ENCODE measurements at places on chromosomes 13 and 19.

GRCh38 chr19:13877303-13877702 lies 369 bp downstream of the NANOS3 start:
- no peak for DNase-seq

GRCh38 chr19:41111750-41112295 lies 2.4 kb upstream of the CYP2F1 start:
- no peak for DNase-seq

- no peak for DNase-seq
Observed at GRCh38 chr19:21317821-21318220, 11.4 kb downstream of the ZNF708 start.

GRCh38 chr19:5179256-5179655 lies 161.4 kb downstream of the PTPRS start:
- no peak for DNase-seq

DNA sequence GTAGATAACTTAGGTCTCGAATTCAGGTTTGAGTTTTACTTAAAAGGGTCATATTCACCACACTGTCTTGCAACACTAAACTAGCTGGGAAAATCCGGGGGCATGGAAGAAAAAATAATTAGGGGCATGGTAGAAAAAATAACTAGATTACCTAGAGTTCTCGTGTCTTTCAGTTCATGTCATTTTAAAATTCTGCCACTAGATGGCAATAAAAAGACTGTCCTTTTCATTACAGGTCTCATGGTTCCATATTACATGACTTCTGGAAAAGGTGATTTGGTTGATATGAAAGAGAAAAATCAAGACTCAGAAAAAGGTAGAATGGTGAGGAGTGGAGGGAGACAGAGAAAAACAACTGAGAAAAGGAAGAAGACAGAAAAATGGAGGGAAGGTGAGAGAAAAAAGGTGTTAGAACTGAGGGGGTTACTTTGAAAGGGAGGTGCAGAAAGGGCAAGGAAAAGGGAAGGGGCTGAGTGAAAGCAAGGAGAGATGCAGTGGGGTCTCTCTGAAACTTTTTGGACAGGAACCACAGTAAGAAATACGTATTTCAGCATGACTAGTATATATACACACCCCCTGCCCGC lies 299.0 kb downstream of the KLF12 start:
- peak; percentile 54 for DNase-seq

DNA sequence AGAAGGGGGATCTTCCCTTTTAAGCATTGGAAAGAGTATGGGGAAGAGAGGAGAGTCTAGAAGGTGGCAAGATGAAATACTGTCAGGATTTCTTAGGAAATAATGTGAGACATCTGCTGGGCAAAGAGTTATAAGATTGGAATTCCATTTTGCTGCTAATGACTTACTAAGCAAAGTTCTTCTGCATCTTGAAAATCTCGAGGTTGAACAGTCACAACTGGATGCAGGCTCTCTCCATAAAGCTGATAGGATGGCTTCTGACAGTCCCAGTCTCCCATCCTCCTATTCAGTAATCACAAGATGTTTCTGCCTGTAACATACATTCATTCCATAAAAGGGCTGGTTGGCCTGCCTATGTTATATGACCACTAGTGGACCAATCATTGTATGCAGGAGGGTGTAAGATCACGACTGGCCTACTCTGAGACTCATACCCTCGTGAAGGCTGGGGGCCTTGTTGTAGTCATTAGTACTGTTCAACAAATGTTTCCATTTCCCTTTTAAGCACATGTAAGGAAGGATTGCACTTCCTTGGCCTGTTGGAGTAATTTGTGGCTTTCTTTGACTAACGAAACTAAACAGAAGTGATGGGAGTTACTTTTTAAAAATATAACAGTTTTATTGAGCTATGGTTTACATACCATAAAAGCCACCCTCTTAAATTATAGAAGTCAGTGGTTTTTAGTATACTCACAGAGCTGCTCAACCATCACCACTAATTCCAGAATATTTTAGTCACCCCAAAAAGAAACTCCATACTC lies 45.0 kb upstream of the TDRD3 start:
- no peak for DNase-seq

- peak; percentile 45 for DNase-seq
Observed at GRCh38 chr13:111046590-111047141, 68.4 kb upstream of the ARHGEF7 start.

- no peak for DNase-seq
Observed at GRCh38 chr19:15438124-15438496, 11.6 kb downstream of the WIZ start.

- DNase-seq, result no peak
Observed at GRCh38 chr19:373391-374182, 29.0 kb upstream of the MIER2 start.

DNA sequence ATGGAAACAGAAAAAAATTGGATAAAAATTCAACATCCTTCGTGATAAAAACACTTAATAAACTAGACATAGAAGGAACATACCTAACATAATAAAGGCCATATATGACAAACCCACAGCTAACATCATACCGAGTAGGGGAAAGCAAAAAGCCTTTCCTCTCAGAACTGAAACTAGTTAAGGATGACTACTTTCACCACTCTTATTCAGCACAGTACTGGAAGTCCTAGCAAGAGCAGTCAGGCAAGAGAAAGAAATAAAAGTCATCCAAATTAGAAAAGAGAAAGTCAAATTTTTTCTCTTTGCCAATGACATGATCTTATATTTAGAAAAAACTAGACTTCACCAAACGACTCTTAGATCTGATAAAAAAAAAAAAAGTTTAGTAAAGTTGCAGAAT lies 25.8 kb upstream of the SLC7A9 start:
- no peak for DNase-seq

- peak; percentile 17 for DNase-seq
Observed at GRCh38 chr13:60152114-60152513, 11.6 kb downstream of the DIAPH3 start.

Data from EL (cell line).